AG08395 (cell line): ENCODE measurements at places on chromosomes 12 and 14.
A peak's percentile ranks its signal among the peaks of the same experiment; 100 is the strongest.

DNA sequence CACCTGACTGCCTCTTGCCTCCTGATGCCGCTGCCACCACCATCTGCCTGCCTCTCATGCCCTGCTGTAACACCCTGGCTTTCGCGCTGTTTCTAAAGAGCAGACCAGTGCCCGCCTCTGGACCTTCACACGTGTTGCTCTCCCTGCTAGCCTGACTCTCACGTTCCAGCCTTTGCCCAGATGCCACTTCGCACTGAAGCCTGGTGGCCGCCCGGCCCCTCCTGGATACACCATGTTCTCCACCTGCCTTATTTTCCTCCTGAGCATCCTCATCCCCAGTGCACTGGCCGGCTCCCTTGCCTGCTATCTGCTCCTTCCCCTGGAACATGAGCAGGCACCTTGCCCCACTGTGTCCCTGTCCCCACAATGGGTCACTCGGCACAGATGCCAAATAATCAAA, 146.5 kb downstream of the PIWIL1 start:
- no peak for DNase-seq

DNA sequence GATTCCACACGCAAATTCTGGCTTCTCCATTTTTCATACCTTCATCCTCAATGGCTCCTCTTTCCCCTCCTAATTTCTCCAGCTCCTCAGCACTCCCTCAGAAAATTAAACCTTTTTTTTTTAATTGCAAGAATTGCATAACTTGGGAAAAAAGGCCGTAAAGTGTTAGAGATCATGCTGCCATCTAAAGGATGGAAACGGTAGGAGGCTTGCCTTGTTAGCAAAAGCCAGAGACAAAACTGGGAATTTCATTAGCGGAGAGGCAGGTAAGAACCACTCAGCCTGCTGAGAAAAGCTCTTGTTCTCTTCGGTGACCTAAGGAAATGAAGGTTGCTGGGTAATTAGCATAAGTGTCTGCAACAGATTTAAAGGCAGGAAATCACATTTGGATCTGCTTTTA, 204.3 kb downstream of the AEBP2 start:
- peak; percentile 46 for DNase-seq

DNA sequence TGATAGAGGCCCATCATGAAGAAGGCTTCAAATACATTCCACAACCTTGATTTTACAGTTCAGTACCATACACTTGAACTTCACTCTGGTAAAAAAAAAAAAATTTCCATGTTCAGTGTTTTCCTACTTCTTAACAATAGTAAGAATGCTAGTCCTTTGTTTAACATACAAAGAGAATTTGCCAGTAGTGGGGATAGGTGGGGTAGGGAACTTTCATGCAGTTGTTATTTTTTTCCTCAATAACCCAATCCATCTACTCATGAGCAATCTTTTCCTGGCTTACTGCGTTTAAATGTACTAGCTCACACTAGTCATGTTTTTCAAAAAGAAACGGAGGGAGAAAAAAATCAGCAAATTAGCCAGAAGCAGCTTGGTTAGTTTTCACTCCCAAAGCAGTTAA, 206.1 kb downstream of the PRKD1 start:
- no peak for DNase-seq

DNA sequence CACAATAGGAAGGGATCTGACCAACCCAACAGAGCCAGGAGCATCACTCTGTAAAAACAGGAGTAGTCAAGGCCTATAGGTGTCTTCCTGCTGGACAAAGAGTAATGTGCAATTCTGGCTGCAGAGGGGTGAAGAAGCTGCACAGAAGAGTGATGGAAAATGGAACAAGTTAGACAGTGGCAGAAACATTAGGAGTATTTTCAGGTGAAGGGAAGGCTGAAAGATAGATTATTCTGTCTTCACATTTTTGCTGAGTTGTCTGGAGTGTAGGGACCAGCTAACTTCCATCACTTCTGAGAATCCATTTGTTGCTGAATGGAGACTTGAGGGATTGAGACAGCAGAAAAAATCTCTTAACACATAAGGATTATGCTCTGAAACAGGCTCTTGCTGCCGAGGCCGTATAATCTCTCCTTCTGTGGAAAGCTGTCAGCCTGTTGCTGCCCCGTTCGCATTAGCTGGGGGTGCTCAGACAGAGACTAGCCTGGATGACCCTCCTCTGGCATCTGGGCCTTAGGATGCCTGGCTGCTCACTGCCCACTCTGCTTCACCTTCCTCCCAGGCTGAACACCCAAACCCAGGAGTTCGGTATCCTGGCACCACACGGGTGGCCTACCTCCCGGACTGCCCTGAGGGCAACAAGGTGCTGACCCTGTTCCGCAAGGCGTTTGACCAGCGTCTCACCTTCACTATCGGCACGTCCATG, 3.1 kb upstream of the ARHGEF25 start:
- no peak for DNase-seq

- no peak for DNase-seq
These were observed 807.7 kb upstream of the SEL1L start for GRCh38 chr14:82341261-82341810.

GRCh38 chr14:74649167-74649566, 37.1 kb upstream of the LTBP2 start:
- no peak for DNase-seq

DNA sequence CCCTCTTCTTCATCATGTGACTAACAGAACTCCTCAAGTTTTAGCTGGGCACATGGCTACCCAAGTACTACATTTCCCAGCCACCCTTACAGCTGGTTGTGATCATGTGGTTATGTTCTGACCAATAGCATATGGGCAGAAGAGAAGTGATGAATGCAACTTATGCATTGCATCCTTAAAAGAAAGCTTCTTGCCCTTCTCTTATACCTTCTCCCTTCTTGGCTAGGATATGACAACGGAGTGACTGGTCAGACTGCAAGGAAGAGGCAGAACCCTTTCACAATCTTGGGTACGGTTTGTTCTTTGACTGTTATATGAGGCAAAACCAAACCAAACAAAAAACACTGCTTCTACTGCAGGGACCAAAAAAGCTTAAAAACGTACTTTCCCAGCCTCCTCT, 66.5 kb upstream of the MAX start:
- DNase-seq = no peak
